ENCODE measurements at places on chromosomes 12 and 14. TPM values are rescaled to one million over a fixed set of nuclear protein-coding genes. Genes with fewer than 3 reads are reported as not detected.

The HECTD4 gene
- 24.9 TPM for total RNA-seq

DNA sequence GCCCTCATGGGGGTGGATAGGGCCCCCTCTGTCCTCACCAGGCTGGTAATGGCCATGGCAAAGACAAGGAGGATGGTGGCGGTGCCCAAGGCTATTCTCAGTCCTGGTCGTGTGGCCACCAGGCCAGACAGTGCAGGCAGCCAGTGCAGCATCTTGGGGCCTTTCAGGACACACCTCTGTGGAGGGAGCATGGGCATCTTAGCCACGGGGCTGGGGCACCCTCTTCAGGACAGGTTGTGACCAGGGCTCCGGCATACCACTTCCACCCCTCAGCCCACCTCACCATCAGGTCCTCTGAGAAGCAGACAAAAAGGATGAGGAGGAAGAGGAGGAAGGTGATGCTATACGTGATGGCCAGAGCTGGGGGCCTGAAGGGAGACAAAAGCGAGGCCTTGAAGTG lies 10.8 kb downstream of the ADCY4 start:
- DNase-seq, result no peak

DNA sequence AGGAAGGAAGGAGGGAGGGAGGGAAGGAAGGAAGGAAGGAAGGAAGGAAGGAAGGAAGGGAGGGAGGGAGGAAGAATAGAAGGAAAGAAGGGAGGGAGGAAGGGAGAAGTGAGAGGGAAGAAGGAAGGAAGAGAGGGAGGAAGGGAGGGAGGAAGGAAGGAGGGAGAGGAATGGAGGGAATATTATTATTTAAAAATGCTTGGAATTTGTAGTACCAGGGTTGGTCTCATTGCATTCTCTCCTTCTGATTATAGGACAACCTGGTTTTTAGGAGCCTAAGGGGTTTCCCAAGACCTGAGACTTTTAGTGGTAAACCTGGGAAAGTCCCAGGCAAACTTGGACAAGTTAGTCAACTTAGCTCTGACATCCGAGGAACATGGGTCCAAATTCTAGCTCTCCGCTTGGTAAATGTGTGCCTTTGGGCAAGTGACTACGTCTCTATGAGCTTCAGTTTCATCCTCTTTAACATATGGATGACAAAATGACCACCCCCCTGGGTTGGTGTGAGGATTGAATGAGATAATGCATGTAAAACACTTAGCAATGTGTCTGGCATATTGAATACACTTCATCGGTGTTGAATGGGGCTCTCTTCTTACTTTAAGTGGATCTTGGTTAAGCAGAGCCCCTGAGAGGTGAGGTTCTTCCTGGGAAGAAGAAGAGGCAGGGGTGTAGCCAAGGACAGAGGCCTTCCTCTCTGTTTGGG lies 690.7 kb upstream of the TBX3 start:
- DNase-seq, result no peak

The NUP107 gene
- 43.8 TPM for total RNA-seq

The ADAMTS20 gene
- 0.31 TPM for total RNA-seq

The PLCZ1 gene
- total RNA-seq, result not detected

The GAS2L3 gene
- total RNA-seq, result 5.3 TPM

The TAS2R20 gene
- total RNA-seq, result 0.68 TPM

DNA sequence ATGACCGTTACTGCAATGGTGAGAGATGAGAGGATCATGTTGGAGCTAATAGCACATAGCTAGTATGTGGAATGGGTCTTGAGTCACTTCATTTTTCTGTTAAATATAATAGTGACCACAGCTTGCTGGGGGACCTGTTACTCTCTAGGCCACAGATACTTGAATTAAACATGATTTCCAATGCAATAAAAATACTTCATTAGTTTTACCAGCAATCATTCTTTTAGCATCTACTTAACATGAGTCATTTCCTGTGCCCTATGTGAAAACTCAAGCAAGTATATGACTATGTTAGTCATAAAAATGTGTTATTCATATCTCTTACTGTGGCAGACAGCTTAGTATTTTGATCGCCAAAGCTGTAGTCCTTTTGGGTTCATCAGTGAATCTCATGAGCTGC lies 798.8 kb downstream of the SLC16A7 start:
- no peak for DNase-seq

GRCh38 chr14:31419179-31419966 lies 977 bp downstream of the HEATR5A start:
- DNase-seq, result peak; percentile 4
